Activated T-cell treated with anti-CD3 and anti-CD28 coated beads, Interleukin-2, amount 50 U/mL, for 72 hours (primary cell): ENCODE measurements at places on chromosomes 6 and 20.

DNA sequence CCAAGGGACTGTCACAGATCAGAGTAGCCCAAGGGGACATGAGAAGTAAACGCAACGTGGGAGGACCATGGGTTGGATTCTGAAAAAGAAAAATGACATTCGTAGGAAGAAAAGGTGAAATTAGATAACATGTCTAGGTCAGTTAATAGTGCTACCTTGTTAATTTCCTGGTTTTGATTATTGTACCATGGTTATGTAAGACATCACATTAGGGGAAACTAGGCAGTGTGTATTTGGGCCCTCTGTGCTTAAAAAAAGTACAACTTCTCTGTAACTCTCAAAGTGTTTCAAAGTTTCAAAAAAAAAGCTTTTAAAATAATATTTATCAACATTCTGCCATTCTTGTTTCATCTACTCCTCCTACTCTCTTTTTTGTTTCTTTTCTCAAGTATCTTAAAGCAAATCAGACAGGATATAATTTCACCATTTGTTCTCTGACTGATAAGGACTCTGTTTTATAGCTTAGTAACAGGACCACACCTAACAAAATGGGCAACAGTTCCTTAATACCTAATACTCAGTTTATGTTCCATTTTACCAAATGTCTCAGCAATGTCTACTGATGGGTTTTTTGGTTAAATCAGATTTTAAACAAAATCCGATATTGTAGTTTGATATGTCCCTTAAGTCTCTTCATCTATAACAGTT, 97.1 kb upstream of the PLCB4 start:
- no peaks in the 10 kb centered on the region for H3K36me3 ChIP-seq
- no peak overlapping the region for H3K27ac ChIP-seq
- no peak overlapping the region for H3K4me3 ChIP-seq
- no peaks in the 10 kb centered on the region for H3K4me1 ChIP-seq
- DNase-seq, result no peak

- no peaks in the 10 kb centered on the region for H3K27me3 ChIP-seq
- peaks cover 11% of the 10 kb centered on the region for H3K4me1 ChIP-seq
- no peak within 1 kb of the TSS for H3K27ac ChIP-seq
- no peak for DNase-seq
- H3K36me3 ChIP-seq, result no peaks in the 10 kb centered on the region
Observed at GRCh38 chr6:24489470-24489869, at the start of gene GPLD1. Gene GPLD1 (minus strand): TSS chr6:24489578. CDS start chr6:24489511, 67 bp downstream.

DNA sequence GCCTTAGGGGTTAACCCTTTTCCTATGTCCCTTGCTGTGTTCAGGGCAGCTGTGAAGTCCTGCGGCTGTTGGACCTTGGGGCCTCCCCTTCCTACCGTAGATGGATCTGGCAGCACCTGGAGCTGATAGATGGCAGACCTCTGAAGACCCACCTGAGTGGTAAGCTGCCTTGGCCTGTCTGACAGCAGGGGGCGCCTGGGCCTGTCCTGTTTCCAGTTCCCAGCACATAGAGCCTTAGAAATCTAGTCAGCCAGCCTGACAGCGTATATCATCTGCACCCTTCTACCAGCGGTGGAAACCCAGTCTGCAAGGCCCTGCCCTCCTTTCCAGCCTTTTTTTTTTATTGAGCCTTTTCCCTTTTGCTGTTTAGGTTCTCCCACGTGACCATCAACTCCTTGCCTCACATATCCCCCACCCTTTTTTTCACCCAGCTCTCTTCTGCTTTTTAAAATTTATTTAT, 26.6 kb downstream of the CNBD2 start:
- H3K27ac ChIP-seq, result no peak overlapping the region
- no peaks in the 10 kb centered on the region for H3K36me3 ChIP-seq
- peak; percentile 85 for DNase-seq
- H3K4me3 ChIP-seq, result no peak overlapping the region
- no peaks in the 10 kb centered on the region for H3K4me1 ChIP-seq

DNA sequence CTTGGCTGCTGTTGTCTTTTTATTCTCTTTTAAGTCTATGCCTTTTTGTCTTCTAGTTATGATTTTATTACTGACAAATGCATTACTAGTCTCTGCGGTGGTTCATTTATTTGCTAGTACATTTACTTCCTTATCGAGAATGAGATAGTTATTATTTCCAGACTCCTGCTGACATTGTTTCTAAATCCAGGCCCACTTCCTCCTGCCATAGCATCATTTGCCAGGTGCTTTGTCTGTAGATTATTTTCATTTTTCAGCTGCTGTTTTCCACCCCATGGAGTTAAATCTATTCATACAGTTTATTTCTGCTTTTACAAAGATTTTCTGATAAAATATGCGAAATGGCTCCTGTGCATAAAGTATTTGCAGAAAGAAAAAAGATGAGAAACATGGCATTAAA, 459.7 kb downstream of the MMUT start:
- H3K27ac ChIP-seq, result no peak overlapping the region
- H3K4me3 ChIP-seq, result no peak overlapping the region
- H3K27me3 ChIP-seq, result no peaks in the 10 kb centered on the region
- no peaks in the 10 kb centered on the region for H3K36me3 ChIP-seq
- DNase-seq, result no peak

GRCh38 chr6:53805725-53806124, 10.9 kb downstream of the LRRC1 start:
- H3K4me1 ChIP-seq, result peaks cover 7% of the 10 kb centered on the region
- no peaks in the 10 kb centered on the region for H3K36me3 ChIP-seq
- no peak overlapping the region for H3K4me3 ChIP-seq
- no peak for DNase-seq
- H3K27me3 ChIP-seq, result no peaks in the 10 kb centered on the region

DNA sequence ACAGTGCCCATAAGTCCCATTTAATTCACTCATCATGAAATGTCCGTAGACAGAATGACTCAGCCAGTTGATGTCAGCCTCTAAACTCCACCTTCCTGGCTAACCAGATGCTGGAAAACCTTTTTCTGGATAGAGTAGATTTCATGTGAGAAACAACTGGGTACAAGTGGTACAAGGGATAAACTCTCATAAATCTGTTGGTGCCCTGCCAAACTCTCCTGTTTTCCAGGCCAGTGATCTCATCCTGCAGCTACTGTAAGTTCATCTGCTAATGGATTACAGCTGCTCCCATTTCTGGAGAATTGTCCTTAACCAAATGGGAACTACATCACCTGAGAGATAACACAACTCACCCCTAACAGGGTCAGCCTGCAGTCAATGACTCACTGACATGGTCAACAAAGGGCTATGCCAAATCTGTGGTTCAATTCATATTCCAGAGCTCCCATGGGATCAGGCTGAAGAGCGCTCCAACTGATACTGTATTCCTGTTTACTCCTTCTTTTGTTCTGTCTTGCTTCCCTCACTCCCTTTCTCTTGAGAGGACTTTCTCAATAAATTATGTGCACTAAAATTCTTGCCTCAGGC, 210.1 kb upstream of the HDDC2 start:
- no peaks in the 10 kb centered on the region for H3K4me1 ChIP-seq
- no peaks in the 10 kb centered on the region for H3K36me3 ChIP-seq
- H3K27me3 ChIP-seq, result peaks cover 3% of the 10 kb centered on the region
- DNase-seq, result no peak
- H3K27ac ChIP-seq, result no peak overlapping the region

DNA sequence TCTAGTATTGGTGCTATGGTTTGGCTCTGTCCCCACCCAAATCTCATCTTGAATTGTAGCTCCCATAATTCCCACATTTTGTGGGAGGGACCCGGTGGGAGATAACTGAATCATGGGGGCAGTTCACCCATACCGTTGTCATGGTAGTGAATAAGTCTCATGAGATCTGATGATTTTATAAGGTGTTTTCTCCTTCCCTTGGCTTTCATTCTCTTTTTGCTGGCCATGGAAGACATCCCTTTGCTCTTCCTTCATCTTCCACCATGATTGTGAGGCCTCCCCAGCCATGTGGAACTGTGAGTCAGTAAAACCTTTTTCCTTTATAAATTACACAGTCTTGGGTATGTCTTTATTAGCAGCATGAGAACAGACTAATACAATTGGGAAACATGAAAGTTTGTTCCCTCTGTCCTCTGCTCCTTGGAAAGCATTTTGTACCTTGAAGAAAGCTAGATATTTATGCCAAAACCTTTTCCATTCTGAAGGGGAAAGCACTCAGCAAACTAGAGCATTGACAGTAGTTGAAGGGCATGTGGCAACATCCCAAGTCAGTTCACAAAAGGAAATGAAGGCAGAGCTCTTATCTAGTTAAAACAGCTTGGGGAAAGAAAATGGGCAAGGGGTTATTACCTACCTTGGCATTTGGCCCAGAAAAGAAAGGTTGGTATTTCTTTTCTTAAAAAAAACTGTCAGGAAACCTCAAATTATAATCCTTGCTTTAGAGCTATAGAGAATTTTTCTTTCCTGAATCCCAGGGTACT, 10.7 kb upstream of the TNFAIP3 start:
- DNase-seq, result no peak
- peaks cover 4% of the 10 kb centered on the region for H3K36me3 ChIP-seq
- H3K4me3 ChIP-seq, result no peak overlapping the region
- no peaks in the 10 kb centered on the region for H3K27me3 ChIP-seq

- no peaks in the 10 kb centered on the region for H3K4me1 ChIP-seq
- peaks cover 6% of the 10 kb centered on the region for H3K27me3 ChIP-seq
- H3K27ac ChIP-seq, result no peak overlapping the region
Observed at GRCh38 chr6:33995309-33996119, 150.4 kb downstream of the GRM4 start.

DNA sequence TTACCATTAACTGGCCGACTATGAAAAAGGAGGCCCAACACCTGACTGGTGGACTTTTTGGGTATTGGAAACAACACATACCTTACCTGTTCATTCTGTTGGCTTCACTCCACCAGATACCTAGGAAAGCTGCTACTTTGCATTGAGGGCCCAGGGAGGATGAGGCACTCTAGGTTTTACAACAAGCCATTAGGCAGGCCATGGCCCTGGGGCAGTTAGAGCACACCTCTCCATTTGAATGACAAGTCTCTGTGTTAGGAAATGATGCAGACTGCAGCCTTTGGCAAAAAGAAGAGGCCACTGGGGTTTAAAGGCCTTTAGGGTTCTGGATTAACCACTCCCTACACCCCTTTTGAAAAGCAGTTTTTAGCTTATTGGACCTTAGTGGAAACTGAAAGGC, 144.3 kb downstream of the OR2B2 start:
- peaks cover 6% of the 10 kb centered on the region for H3K4me1 ChIP-seq
- H3K4me3 ChIP-seq, result no peak overlapping the region
- H3K36me3 ChIP-seq, result no peaks in the 10 kb centered on the region
- no peak overlapping the region for H3K27ac ChIP-seq
- no peak for DNase-seq

- no peaks in the 10 kb centered on the region for H3K27me3 ChIP-seq
- DNase-seq, result no peak
- no peak overlapping the region for H3K4me3 ChIP-seq
- H3K36me3 ChIP-seq, result no peaks in the 10 kb centered on the region
- no peak overlapping the region for H3K27ac ChIP-seq
- no peaks in the 10 kb centered on the region for H3K4me1 ChIP-seq
Observed at GRCh38 chr6:170232186-170233002, 58.5 kb downstream of the DLL1 start.

DNA sequence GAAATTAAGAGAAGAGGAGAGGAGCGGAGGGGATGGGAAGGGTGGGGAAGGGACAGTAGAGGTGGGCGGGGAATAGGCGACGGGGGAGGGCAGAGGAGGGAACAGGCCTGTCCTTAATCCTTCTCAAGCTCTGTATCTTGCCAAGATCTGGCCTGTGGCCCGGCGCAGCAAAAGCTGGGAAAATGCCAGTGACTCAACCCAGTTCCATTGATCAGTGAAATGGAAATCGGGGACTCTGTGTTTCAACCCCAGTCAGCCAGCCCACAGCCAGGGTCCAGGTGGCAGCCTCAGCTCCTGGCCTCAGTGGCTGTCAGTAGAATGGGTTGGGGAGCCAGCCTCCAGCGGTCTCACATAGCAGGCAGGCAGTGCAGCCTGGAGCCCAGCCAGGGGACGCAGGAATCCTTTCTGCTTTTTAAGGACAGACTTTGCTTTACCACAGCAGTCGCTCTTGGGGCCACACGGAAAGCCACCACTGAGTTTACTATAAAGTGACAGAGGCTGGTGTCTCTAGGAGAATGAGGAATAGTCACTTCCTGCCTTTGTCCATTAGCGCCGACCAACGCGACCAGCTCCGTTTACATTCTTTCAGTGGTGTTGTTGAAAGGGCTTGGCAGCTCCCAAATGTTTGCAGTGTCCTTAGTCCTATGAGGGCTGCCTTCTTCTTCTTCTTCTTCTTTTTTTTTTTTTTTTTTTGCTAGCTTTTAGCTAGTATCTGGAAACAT, 128.0 kb downstream of the RIN2 start:
- H3K4me3 ChIP-seq, result no peak overlapping the region
- peaks cover 30% of the 10 kb centered on the region for H3K27me3 ChIP-seq
- no peaks in the 10 kb centered on the region for H3K36me3 ChIP-seq
- no peak for DNase-seq

GRCh38 chr6:12841619-12842018, 125.1 kb downstream of the PHACTR1 start:
- no peaks in the 10 kb centered on the region for H3K4me1 ChIP-seq
- DNase-seq, result no peak
- H3K27ac ChIP-seq, result no peak overlapping the region
- H3K36me3 ChIP-seq, result no peaks in the 10 kb centered on the region
- H3K27me3 ChIP-seq, result no peaks in the 10 kb centered on the region
- no peak overlapping the region for H3K4me3 ChIP-seq

GRCh38 chr6:16136621-16137450, 8.0 kb downstream of the MYLIP start:
- DNase-seq, result peak; percentile 74
- no peaks in the 10 kb centered on the region for H3K27me3 ChIP-seq
- peak overlapping the region; percentile 71 for H3K4me3 ChIP-seq
- peaks cover 11% of the 10 kb centered on the region for H3K36me3 ChIP-seq

GRCh38 chr6:7170117-7170732, 62.5 kb downstream of the RREB1 start:
- peaks cover 26% of the 10 kb centered on the region for H3K4me1 ChIP-seq
- DNase-seq, result no peak
- H3K36me3 ChIP-seq, result no peaks in the 10 kb centered on the region
- H3K4me3 ChIP-seq, result no peak overlapping the region

DNA sequence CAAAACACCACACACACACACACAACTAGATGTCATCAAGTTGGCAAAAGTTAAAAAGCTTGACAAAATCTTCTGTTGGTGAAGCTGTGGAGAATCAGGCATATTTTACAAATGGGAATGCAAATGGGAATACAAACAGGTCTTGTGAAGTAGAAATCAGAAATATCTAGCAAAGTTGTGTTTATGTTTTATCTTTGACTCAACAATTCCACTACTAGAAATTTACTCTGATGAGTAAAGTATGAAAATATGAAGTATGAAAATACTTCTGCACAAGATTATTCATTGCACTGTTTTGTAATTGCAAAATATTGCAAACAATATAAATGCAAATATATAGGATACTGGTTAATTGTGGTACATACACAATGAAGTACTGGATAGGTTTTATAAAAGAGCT, 1166.0 kb upstream of the GJE1 start:
- no peaks in the 10 kb centered on the region for H3K36me3 ChIP-seq
- DNase-seq, result no peak
- H3K27ac ChIP-seq, result no peak overlapping the region
